GM19239 (cell line): ENCODE measurements at places on chromosomes 13 and 19.

DNA sequence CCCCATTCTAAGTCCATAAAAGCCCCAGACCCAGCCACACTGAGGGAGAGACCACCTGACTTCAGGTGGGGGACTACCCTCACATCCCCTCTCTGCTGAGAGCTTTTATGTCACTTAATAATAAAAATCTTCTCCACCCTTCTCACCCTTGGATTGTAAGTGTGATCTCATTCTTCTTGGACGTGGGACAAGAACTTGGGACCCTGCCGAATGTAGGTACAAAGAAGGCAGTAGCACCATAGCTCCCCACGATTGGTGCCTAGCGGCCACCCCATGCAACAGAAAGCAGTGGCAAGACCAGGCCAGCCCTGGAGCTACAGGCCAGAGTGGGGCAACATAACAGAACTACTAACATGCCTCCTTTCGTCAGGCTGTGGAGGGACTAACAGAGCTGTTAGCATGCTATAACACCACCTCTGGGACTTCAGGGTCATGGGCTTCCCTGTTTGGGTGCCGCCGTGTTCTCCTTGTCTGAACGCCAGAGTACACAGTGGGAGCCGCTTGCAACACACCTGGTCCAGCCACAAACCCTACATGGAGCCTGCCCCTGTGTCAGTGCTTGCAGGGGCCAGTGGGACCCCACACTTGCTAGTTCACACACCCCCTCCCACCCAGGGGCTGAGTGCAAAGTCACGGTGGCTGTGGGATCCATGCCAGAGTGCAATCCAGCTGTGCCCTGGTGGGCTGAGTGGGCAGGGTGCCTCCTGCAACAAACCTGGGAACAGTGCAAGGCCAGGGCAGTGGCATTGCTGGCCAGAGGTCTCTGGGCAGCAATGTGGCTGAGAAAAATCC is 5.2 kb upstream of the FBXO17 start:
- no peak for DNase-seq

- DNase-seq: no peak
Measured at GRCh38 chr19:45391346-45391745, 13.5 kb downstream of the PPP1R13L start.

- DNase-seq: no peak
Measured at GRCh38 chr13:33817513-33817900, 442 bp upstream of the RFC3 start.

DNA sequence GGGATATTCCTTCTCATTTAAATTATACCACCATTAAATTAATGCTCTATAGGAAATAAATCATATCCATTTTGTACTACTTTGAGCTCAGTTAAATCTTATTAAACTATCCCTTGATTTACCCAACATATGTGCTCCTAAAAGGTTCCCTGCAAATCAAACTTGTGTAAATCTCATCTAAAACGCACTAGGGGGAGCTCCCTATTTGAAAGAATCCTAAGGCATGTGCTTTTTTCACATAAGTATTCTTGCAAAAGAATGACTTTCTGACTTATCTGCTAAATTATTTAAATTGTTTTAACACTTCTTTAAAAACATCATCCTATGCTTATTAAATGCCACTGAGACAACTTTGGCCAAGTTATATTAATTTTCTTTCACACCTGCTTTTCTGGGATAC is 7.9 kb downstream of the INTS6 start:
- DNase-seq: no peak

GRCh38 chr19:13689085-13689484 is 75.2 kb upstream of the MRI1 start:
- no peak for DNase-seq

DNA sequence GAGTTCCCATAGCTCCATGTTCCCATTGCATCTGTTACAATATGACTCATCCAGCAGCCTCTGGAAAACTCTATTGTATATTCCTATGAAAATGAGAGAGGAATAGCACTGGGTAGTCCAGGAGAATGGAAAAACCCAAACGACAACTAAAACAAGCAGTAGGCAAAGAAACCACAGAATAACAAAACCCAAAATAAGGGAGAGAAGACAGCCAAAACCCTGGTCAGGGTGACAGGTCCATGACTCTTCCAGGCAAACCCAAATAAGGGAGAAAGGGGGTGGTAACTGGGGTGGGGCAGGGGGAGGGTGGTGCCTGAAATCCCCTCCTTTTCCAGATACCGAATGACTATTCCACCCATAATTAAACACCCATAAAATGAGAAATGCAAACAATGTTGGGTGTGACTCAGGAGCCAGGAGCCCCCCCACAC is 4.0 kb upstream of the ZNF8 start:
- no peak for DNase-seq

GRCh38 chr13:36880961-36881360 is 39.1 kb downstream of the SMAD9 start:
- no peak for DNase-seq

DNA sequence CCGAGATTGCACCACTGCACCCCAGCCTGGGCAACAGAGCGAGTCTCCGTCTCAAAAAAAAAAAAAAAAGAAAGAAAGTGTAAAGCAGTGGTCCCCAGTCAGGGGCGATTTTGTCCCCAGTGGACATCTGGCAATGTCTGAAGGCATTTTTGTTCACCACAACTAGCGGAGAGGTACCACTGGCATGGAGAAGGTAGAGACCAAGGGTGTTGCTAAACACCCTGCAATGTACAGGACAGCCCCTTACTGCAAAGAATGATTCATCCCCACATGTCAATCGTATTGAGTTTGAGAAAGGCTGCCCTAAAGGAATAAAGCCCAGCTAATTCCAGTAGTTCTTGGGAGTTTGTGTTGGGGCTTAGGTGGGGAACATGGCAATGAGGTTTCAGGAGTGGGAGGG is 38.7 kb downstream of the CYP4F2 start:
- no peak for DNase-seq

GRCh38 chr13:52775511-52775910 is 35.9 kb upstream of the CNMD start:
- no peak for DNase-seq

DNA sequence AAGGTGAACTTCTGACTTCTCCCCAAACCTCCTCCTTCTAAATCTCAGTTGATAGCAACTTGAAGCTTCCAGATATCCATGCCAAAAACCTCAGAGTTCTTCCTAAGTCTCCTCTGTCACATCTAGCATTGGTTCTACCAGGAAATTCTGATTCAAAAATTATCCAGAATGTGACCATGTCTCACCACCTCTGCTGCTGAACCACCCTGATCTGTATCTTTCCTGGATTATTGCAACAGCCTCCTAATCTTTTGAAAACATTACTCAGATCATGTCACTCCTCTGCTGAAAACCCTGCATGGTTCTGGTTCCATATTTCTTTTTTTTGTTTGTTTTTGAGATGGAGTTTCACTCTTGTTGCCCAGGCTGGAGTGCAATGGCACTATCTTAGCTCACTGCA is 78.7 kb upstream of the TNFSF11 start:
- DNase-seq: no peak
